Sciatic nerve (tissue), 2 donors: ENCODE measurements at places on chromosomes 5 and 9.

- DNase-seq, result no peak
Measured at GRCh38 chr5:123436201-123436600, 13.0 kb upstream of the CEP120 start.

DNA sequence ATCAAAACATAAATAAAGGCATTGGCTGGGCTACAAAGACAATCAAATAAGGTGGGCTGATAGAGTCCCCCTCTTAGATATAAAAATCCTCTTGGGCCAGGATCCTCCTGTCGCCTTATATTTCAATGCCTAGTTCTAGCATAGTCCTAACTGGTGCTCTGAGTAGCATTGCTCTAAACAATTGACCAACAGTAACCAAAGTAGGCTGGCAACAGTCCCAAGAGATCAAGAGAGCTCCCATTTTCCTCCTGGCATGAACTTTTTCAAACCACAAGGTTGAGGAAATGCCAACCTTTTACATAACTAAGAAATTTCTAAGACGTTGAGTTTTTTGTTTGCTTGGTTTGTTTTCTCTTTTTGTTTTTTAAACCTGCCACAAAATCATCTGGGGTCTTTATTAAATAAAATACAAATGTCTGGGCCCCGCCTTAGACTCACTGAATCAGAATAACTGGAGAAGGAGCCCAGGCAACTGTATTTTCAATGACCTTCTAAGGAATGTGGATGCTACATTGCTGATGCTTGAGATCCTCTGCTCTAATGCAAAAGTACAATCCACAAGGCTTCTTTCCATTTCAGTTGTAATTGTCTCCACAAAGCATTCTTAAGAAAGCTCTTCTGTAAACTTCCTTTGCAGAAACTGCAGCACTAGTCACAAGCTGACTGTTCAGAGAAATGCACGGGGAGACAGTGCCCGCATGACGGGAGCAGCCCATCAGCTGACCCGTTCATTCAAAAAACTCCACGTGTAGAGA is 2.9 kb downstream of the SLC45A2 start:
- DNase-seq, result no peak

DNA sequence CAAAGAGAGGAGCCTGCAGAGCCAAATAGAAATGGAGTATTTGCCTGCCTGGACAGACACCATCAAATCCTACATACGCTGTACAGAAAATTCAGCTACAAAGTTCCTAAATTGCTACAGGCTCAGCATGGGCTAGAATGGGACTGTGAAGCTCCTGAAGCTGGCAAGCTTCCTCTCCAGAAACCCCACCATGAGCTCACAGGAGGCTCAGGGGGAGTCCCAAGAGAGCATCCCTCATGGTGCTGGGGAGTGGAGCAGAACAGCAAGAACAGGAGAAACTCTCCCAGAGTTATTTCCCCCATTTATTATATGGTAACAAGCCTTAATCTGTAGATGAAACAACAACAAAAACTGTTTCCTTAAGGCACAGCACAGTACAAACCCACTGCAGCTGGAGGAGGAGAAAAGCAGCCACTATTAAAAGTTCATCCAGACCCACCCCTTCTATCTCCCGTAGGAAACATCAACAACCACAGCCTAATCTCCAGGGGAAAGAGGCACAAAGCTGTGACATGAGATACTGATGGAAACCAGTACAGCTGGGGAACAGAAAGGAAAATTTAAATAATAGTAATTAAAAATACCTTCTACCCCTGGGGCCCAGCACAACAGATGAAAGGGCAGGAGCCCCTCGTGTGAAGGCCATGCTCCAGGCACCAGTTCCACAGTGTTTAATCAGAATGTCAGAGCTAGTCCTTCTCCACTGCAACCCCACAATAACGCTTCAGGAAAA is 548.5 kb downstream of the MTRR start:
- no peak for DNase-seq

GRCh38 chr9:98775831-98776441 is 20.4 kb downstream of the ANKS6 start:
- DNase-seq, result no peak

- DNase-seq, result no peak
Measured at GRCh38 chr5:7419846-7420245, 23.9 kb downstream of the ADCY2 start.

- no peak for DNase-seq
Measured at GRCh38 chr5:151819830-151820229, 48.1 kb downstream of the G3BP1 start.
